GM06990 (cell line): ENCODE measurements at places on chromosomes 12 and 14.

DNA sequence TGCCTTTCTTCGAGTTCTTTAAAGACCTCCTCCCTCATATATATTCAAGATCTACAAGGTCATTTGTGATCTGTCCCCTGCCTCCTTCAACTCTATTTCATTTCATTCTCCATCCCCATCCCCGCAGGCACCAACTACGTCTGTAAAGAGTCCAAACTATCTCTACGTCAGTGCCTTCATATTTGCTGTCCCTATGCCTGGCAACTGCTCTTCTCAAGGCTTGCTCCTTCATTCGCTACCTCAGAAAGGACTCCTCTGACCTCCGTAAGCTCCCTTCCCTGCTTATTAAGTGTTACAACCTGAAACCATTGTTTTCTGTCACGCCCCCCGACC lies 650 bp downstream of the LLPH start:
- no peak for DNase-seq

DNA sequence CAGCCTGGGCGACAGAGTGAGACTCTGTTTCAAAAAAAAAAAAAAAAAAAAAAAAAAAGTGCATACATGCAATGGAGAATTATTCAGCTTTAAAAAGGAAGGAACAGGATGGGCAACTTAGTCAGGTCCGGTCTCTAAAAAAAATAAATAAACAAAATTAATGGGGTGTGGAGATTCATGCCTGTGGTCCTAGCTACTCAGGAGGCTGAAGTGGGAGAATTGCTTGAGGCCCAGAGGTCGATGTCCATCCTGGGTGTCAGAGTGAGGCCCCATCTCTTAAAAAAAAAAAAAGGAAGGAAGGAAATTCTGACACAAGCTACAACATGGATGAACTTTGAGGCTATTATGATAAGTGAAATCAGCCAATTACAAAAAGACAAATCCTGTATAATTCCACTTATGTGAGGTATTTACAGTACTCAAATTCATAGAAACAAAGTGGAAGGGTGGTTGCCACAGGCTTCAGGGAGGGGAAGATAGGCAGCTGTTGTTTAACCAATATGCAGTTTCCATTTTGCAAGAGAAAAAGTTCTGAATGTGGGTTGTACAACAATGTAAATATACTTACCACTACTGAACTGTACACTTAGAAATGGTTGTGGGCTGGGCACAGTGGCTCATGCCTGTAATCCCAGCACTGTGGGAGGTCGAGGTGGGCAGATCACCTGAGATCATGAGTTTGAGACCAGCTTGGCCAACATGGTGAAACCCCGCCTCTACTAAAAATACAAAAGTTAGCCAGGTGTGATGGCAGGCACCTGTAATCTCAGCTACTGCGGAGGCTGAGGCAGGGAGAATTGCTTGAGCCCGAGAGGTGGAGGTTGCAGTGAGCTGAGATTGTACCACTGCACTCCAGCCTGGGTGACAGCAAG lies 12.3 kb upstream of the APOF start:
- DNase-seq = peak; percentile 47

DNA sequence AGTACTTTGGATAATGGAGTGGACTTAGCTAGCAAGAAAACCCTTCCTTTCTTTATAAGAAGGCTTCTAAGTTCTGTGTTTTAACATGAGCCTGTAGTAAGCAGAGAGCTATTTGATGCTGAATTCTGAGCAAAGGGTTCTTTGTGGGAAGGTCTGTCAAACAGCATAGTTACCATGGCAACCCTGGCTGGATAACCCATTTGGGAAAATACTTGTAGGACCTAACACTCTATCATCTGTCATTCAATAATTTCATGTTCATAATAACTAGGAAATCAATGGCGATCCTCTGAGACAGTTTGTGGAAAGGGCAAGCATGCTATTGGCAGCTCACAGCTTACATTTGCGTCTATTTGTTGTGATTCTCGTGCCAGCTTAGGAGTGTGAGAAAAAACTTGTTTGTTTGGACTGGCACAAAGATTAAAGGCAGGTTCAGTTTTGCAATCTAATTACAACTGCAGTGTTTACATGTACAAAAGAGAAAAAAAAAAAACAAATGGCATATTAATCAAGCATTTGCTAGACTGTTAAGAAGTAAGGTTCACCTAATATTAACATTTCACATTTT lies 219.2 kb downstream of the PDZRN4 start:
- DNase-seq = no peak

- DNase-seq = no peak
Measured at GRCh38 chr12:90858252-90858651, 96.7 kb downstream of the CCER1 start.

DNA sequence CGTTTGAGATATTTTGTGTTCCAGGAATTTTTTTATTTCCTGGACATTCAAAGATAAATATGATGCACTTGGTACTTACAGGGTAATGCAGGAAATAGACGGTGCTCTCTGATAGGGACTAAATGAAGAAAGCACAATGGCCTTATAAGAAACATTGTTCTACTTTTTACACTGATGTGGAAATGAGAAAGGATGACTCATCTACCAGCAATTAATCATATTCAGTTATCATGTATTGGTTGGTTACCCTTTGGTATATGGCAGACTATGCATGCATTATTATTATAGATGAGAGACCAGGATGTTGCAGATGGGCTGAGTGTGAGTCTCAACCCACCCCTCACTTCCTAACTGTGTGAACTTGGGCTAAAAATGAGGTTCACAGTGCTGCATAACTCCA lies 222.2 kb downstream of the FLRT2 start:
- no peak for DNase-seq

DNA sequence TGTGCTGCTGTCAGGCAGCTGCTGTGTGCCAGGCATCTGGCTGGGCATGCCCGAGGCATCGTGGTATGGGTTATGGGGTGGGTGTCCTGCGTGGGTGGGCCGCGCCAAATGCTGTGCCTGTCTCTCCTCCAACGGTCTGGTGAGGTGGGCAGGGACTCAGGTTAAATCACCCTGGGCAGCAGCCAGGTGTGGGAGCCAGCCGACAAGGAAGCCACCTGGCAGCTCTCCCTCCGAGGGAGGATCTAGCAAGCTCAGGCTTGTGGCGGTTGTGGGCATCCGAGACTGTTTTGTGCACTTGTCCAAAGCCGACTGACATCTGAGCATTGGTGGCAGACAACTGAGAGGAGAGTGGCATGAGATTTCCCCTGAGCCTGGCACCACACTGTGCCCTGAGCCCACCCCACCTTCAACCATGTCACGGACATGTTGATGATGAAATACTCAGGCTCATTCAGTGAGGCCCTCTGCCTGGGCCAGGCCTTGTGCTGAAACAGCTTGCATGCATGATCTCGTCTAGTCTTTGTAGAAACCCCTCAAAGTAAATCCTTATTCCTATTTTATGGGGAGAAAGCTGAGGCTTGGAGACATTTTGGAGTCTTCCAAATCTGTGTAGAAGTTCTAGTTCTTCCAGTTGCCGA lies 181.8 kb upstream of the MYL2 start:
- DNase-seq = no peak

GRCh38 chr12:12999271-12999958 lies 650 bp downstream of the HEBP1 start:
- DNase-seq = no peak

GRCh38 chr12:82912406-82912805 lies 225.7 kb downstream of the TMTC2 start:
- DNase-seq = no peak

DNA sequence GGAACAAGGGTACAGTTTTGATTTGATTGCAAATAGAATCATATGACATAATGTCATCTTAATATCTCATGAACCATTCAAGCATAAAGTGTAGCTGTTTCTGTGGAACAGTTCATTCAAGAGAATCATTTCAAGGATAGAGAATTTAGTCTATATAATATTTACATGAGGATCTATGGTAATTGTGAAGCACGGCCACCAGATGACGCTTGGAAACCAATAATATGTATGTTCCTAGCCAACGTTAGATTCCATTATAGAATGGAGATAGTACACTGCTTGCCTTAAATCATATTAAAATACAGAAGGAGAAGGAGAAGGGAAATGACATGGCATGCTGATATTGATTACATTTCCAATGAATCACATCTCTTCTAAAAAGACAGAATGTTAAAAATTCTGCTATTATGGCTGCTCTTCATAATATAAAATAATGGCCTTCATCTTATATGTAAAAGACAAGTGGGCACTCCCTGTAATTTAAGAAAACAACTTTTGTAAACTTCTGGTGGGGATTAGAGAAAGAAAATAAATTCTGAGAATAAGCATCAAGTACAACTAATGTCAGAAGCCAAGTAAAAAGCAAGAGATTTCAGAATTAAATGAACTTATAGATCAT lies 351.0 kb downstream of the NAV3 start:
- no peak for DNase-seq

- no peak for DNase-seq
Measured at GRCh38 chr12:23655112-23655511, 294.4 kb downstream of the SOX5 start.

DNA sequence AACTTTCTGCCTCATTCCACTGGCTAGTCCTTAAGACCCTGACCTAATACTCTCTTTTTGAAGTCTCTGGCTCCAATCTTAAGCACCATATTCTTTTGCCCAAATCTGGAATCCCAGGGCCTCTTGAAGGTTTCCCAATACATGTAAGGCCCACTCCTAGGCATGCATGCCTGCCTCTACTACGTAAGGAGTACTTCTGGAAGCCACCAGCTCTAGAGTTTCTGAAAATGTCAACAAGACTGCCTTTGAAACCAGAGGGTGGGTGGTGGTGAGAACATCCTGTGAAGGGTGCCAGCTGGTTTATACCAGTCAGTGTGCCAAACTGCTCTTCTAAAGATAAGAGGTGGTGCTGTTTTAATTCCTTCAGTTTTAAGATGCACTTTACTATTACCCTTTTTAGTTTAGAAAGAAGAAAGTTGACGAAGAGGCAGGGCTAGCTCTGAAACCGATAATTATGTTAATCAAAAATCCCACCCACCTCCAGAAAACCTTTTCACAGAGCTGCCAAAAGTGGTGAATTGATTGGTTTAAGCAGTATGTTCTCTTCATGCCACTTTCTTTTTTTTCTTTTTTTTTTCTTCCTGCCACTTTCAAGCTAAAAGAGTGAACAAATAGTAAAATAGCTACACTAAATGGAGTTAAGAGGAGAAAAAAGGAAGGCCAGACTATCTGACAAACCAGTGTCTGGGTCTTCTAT lies 8.7 kb upstream of the WDR89 start:
- DNase-seq = no peak

DNA sequence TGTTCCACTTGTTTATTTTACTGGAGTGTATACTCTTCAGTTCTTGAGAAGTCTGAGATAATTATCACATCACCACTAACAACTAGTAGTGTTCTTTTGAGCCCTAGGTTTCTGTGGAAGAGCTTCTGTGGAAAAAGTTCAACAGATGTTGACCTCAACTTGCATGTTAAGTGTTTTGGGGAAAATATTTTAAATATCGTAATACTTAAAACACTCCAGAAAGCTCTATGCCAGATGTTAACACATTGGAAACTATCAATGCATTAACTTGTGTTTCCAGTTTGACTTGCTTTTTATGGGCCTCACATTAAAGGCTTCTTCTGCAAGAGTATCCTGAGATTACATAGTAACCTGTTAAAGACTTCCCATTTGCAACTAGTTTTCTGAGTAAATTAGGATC lies 173.1 kb downstream of the DUSP6 start:
- no peak for DNase-seq

DNA sequence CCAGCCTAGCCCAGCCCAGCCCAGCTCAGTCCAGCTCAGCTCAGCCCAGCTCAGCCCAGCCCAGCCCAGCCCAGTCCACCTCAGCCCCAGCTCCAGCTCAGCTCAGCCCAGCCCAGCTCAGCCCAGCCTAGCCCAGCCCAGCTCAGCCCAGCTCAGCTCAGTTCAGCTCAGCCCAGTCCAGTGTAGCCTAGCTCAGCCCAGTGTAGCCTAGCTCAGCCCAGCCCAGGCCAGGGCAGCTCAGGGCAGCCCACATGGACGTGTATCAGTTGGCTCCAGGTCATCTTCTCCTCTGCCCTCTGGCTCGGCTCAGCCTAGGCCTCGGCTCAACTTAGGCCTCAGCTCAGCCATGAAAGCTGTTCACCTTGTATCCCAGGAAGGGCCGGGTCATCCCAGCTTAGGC lies 64.7 kb downstream of the TMEM121 start:
- DNase-seq = no peak

DNA sequence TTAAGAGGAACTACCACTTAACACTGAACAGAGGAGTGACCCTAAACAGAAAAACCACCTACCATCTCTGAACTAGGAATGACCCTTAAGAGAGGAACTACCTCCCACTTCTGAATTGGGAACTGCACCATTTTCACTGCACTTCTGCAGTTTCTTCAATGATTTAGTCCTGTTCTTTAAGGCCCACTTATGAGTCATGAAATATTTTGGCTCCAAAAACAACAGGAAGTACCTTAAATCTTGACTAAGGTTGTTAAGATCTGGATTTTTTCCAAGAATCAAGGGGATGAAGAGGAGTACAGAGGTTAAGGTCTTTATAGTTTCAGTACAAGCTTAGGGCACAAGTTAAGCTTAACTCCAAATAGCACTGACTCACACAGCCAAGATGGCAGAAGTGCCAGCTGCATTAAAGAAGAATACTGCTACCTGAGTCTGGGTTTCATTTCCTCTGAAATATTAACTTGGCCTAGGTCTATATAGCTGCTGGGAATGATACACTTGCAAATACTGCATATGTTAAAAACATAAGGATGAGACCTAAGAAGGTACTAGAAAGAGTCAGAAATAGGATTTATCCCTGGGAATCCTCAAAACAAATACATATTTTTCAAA lies 4.2 kb downstream of the NPC2 start:
- DNase-seq = no peak

DNA sequence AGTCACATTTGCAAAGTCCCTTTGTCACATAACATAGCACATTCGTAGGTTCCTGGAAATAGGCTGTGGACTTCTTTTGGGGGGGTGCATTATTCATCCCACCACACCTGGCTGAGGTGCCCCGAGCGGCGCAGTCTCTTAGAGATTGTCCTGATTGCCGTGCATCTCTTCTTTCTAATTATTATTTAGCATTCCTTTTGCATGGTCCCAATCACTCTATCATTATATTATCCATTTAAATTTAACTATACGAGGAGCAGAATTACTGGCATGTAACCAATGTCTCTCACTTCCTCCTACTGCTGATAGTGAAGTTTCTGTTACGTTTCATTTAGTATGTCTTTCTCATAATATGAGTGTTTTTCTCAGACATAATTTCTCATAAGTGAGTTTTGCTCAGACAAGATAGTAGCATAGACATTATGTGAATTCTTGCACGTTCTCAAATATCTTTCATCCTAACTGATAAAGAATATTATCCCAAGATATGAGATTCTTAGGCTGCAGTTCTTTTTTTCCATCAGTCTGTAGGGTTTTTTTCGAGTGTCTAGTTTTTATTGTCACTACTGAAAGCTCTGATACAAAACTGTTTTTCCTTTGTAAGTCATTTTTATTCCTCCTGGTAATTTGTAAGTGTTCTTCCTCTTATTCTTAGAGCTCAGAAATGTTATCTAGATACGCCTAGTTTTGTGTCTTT lies 444.3 kb downstream of the NELL2 start:
- DNase-seq = peak; percentile 61

DNA sequence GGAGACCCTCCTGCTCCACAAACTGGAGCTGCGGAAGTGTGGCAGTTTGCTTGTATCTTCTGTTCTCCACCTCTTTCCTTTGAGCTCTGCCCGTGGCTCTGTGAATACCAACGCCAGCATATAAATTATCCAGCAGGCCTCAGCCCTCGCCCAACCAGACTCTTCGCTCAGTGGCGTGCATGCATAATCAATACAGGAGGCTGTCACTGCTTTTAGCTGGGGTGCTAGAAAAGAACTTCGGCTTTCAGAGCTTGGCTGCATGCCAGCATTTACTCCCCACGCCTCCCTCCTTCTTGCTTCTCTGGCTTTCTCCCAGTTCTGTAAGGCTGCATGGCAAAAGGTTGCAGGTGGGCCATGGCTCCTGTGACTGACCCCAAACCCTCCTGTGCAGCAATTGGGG lies 26.9 kb downstream of the NRXN3 start:
- DNase-seq = no peak

- no peak for DNase-seq
Measured at GRCh38 chr12:5889381-5890047, 55.5 kb downstream of the ANO2 start.
